ENCODE measurements at places on chromosomes 7 and 10.

GRCh38 chr7:48411619-48412018, 240.4 kb downstream of the ABCA13 start:
- no peak for DNase-seq

DNA sequence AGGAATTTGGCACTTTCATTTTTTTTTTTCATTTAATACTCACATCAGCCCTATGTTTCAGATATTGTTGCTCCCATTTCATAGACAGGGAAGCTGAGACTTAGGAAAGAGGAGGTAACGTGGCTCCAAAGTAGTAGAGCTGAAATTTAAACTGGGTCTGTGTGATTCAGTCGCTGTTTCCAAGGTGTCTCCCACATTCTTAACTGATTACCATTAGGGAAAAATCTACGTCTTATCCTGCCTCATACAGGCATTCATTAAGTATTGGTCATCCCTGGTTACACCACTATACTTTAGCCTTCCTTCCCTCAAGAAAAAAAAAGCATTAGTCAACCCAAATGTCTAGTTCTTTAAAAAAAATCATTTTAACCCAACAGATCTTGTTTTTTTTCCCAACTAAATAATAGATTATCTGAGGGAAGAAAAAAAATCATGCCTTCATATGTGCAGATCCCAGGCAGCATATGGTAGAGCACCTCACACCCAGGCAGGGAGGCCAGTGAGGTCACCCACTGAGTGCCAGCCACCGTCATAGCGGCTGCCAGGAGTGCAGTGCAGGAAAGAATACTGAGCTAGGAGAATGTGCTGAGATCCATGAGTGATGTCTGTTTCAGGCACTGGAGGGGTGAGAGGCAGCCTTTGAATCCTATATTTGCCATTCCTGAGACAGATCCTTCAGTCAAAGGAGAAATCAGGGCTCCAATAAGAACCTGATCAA, 59.0 kb upstream of the SORCS3 start:
- no peak for DNase-seq

DNA sequence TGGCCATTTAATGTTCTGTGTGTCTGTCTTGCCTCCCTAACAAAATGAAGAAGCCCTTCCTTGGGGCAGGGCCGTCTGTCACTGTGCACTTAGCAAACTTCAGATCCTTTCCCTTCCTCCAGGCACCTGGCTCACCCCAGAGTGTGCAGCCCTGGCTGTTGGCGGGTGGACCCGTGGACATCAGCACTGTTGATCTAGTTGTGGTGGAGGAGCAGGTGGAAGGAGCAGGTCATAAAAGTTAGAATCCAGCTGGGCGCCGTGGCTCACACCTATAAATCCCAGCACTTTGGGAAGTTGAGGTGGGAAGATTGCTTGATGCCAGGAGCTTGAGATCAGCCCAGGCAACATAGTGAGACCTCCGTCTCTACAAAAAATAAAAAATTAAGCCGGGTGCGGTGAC, 12.7 kb downstream of the RAB19 start:
- no peak for DNase-seq

DNA sequence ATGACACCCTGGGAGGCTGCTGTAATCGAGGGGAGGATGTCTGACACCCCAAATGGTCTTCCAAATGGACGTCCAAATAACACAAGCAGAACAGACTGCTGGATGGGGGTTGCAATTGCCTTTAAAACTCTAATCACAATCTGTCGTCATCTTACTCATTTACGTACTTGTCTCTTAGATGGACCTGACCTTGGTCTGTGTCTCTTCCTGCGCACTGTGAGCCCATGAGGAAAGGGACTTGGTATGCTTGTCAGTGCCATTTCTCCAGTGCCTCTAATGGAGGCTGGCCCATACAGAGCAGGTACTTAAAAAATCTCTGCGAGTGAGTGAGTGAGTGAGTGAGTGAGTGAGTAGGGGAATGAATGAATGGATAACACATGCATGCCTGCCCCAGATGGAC, 93.3 kb downstream of the DLG5 start:
- DNase-seq: no peak

DNA sequence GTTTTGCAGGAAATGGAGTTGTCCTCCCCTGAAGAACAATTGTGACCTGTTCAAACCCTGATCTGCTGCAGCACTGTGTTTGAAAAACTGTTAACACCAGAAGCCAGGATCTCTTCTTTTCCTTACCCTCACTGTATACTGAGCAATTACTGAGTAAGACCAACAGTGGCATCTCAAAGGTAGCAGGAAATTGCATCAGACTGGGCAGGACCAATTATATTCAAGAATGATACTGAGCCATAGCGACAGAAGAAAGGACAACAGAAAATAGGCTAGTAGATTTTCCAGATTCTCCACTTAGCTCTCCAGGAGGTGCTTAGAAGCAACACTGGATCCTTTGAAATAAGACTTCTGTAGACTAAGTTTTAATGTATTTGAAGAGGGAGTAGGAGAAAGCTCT, 57.4 kb upstream of the INHBA start:
- DNase-seq: no peak

- DNase-seq: no peak
Observed at GRCh38 chr7:108211382-108212201, 81.4 kb upstream of the LAMB4 start.

GRCh38 chr10:120667276-120667675, 183.9 kb upstream of the WDR11 start:
- no peak for DNase-seq

- DNase-seq: no peak
Observed at GRCh38 chr7:13262929-13263530, 575.6 kb downstream of the ARL4A start.

DNA sequence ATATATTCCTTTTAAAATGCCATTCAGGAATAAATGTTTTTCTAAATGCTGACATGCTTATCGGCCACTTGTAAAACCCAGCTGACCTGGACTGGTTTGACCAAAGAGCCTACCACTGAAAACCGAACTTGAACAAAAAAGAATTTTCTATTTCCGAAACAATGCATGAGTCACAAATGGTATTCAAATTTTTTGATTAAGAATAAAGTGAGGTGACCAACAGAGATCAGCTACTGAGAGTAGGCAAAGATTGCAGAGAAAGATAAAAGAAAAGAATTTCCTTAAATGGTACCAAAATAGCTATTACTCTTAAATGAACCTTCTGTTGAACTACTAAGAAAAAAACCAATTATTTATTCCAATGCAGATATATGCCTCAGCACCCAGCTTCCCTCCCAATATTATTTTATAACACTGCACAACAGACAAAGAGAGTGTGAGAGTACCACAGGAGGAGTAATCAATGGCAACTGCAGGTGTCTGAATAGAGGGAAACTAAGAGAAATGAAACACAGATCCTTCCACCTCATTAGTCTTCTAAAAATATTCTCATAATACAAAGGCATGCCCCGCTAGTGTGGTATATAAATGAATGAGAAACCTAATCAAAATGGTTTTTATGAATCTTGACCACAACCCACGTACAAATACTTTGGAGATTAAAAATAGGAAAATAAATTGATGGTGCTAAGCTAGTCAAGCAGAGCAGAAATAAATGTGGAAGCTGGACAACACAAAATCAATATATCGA, 20.1 kb downstream of the OSBPL3 start:
- no peak for DNase-seq

DNA sequence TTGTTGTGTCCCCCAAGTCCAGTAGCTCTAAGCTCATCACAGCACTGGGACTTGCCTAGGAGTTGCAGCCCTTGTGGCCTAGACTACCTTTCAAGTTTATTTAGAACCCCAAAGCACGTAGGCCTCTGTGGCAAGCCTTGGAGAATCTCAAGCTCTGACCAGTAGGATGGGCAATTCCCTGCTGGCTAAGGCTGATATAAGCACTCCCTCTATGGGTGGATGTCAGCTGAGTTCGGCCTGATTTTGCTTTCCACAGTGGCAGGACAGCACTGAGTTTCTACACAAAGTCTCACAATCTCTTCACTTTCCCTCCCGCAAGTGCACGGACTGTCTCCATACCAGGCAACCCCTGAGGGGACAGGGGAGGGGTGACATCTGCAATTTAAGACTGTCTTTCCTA, 886.4 kb upstream of the LRRN3 start:
- no peak for DNase-seq

DNA sequence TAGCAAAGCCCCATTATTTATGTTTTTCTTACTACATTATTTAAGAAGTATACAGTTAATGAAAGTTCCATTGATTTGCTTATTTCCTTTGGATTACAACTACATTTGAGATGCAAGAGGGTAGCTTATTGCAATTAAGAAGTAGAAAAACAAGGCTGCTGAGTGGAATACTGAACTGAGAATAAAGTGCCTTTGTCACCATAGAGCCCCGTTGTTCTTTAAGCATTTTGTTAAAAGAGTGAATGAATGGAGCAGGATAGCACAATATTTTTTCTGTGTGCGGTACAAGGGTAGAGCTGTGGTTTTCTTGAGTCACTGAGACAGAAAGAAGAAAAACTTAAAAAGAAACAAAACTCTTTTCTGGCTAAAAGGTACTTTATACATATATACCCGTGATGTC, 45.6 kb downstream of the ZNF277 start:
- no peak for DNase-seq

DNA sequence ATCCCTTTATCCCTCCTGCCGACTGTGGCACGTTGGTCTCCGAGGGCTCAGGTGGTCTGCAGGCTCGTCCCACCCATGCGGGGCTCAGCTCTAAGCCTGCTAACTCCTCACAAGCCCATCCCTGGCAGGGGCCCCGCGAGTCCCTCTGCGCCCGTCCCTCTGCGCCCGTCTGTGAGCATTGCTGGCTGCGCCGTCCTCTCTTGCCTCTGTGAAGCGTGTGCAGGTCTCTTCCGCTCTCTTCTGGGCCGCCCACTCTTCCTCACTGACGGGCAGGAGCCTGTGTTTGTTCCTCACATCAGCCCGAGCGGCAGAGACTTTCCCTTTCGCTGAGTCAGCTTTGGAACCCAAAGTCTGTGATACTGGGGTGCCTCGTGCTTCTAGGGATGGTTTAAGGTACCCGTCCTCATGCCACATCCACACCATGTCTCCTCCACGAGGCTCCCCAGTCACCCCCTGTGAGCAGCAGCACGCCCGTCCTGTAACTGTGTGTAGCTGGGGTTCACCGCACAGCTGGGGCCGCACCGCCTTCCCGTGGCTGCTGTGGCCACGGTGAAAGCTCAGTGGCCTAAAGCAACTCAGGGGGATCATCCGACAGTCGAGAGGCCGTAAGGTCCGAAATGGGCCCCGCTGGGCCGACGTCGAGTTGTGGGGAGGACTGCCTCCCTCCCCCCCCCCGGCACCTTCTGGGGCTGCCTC, 35.5 kb downstream of the ADGRA1 start:
- no peak for DNase-seq

- DNase-seq: no peak
Observed at GRCh38 chr10:90133606-90134005, 432.2 kb downstream of the KIF20B start.

GRCh38 chr7:69663911-69664832, 65.9 kb downstream of the AUTS2 start:
- DNase-seq: no peak

DNA sequence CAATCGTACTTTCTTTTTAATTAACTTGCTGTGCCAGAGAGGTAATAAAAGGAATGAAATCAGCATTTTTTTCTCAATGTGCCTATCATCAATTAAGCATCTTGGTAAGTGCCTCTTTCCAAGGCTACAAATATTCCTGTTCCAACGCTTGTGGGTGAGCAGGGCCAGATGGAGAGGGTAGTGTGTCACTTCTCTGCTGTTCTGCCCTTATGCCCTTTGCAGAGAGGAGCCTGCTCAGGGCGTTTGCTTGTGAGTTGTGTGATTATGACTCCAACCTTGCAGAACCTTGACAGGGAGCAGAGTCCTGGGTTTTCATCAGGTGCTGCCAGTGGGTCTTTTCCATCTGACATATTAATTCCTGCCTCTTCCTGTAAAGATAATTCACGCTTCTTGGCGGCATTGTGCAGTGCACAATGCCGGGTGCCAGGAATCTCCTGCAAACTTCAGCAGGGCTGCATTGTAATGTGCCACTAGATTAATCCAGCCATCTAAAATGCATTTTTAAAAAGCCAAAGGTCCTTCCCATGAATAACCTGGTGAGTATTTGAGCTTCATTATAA, 234.4 kb downstream of the ARHGAP12 start:
- DNase-seq: no peak

- DNase-seq: no peak
Observed at GRCh38 chr7:87561102-87561501, 39.6 kb downstream of the ABCB1 start.

Measured in stimulated activated CD8-positive, alpha-beta memory T cell treated with anti-CD3 and anti-CD28 coated beads, Interleukin-15, amount 100 ng/mL, for 1 hour (primary cell).